ENCODE measurements at places on chromosomes 16 and 17. TPM values are rescaled to one million over a fixed set of nuclear protein-coding genes. Genes with fewer than 3 reads are reported as not detected.

The SPN gene
- 136 TPM for total RNA-seq

The LGALS9B gene
- not detected for total RNA-seq

The GRAP gene
- 10.1 TPM for total RNA-seq

The SLC13A2 gene
- not detected for total RNA-seq

The ASGR1 gene
- total RNA-seq = 0.46 TPM

The CDRT4 gene
- 2.7 TPM for total RNA-seq

The KRTAP9-8 gene
- total RNA-seq = not detected

The CSF3 gene
- total RNA-seq = not detected

The FDXR gene
- total RNA-seq = 32.9 TPM

The STAC2 gene
- not detected for total RNA-seq

The CASKIN2 gene
- total RNA-seq = 11.1 TPM

The DHX58 gene
- total RNA-seq = 9.7 TPM

The MYBBP1A gene
- 157 TPM for total RNA-seq

The TGFB1I1 gene
- total RNA-seq = 0.59 TPM

The ZSCAN10 gene
- total RNA-seq = not detected

The HCRT gene
- not detected for total RNA-seq

The CBFA2T3 gene
- total RNA-seq = not detected

The CRK gene
- total RNA-seq = 28.8 TPM

The CLEC19A gene
- total RNA-seq = not detected

The CCL7 gene
- total RNA-seq = not detected

The ERAL1 gene
- total RNA-seq = 86.2 TPM

The TBC1D16 gene
- 3.5 TPM for total RNA-seq

The CPNE7 gene
- total RNA-seq = 3.2 TPM

The CCL4L2 gene
- 562 TPM for total RNA-seq

The QPRT gene
- 3.0 TPM for total RNA-seq

The ADAM11 gene
- total RNA-seq = 0.35 TPM

The MEIOB gene
- not detected for total RNA-seq

The PRSS22 gene
- total RNA-seq = not detected

The VAT1L gene
- not detected for total RNA-seq

The PPP1R27 gene
- not detected for total RNA-seq

The ZP2 gene
- total RNA-seq = not detected

The ACSF3 gene
- total RNA-seq = 43.6 TPM

The PLA2G10 gene
- total RNA-seq = not detected

The DNASE1L2 gene
- 1.5 TPM for total RNA-seq

The CXCL16 gene
- total RNA-seq = 2.8 TPM

The SHISA6 gene
- not detected for total RNA-seq

The TEKT3 gene
- total RNA-seq = not detected

The CRAMP1 gene
- total RNA-seq = 22.1 TPM

The RNF166 gene
- total RNA-seq = 51.7 TPM

The CCDC200 gene
- total RNA-seq = 0.33 TPM

The DUS1L gene
- total RNA-seq = 206 TPM

The AOC2 gene
- 2.4 TPM for total RNA-seq

The KRTAP1-1 gene
- total RNA-seq = not detected

The DNAAF1 gene
- total RNA-seq = 0.31 TPM

The ARL5C gene
- total RNA-seq = not detected

The PRSS27 gene
- total RNA-seq = 1.6 TPM

The NHLRC4 gene
- 0.55 TPM for total RNA-seq

The ABCC12 gene
- not detected for total RNA-seq

The CES3 gene
- 0.24 TPM for total RNA-seq

The KRT36 gene
- not detected for total RNA-seq

The KRTAP4-12 gene
- total RNA-seq = not detected

The ZFHX3 gene
- 0.20 TPM for total RNA-seq

The NPTX1 gene
- 1.2 TPM for total RNA-seq

The SDR42E2 gene
- total RNA-seq = not detected

All from CD8-positive, alpha-beta memory T cell (primary cell).